ENCODE measurements at places on chromosomes 12 and 14. TPM values are rescaled to one million over a fixed set of nuclear protein-coding genes. Genes with fewer than 3 reads are reported as not detected.

GRCh38 chr12:47164724-47165439 is 85.1 kb upstream of the AMIGO2 start:
- no peak for DNase-seq

DNA sequence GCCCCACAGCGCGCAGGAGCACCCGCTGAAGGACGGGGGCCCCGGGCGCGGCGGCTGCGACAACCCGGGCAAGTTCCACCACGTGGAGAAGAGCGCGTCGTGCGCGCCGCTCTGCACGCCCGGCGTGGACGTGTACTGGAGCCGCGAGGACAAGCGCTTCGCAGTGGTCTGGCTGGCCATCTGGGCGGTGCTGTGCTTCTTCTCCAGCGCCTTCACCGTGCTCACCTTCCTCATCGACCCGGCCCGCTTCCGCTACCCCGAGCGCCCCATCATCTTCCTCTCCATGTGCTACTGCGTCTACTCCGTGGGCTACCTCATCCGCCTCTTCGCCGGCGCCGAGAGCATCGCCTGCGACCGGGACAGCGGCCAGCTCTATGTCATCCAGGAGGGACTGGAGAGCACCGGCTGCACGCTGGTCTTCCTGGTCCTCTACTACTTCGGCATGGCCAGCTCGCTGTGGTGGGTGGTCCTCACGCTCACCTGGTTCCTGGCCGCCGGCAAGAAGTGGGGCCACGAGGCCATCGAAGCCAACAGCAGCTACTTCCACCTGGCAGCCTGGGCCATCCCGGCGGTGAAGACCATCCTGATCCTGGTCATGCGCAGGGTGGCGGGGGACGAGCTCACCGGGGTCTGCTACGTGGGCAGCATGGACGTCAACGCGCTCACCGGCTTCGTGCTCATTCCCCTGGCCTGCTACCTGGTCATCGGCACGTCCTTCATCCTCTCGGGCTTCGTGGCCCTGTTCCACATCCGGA is 1.4 kb downstream of the FZD10 start:
- DNase-seq = no peak

DNA sequence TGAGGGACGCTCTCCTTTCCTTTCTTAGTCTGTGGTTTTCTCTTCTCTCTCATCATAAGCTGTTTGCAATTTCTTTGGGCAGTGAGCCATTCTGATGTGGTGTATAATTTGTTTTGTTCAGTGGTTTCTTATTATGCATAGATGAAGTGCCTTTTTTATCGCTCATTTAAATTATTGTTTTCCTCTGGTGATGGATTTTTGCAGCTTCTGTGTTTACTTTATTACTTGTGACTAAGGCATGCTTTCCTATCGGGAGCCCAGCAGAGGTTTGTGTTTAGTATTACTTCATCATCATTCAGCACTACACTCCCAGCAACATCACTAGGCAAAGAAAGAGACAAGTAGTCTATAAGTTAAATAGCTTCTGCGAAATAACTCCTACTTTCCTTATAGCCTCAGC is 586.6 kb upstream of the NOVA1 start:
- DNase-seq = no peak

- DNase-seq = no peak
Observed at GRCh38 chr14:25247609-25248008, 197.7 kb upstream of the STXBP6 start.

DNA sequence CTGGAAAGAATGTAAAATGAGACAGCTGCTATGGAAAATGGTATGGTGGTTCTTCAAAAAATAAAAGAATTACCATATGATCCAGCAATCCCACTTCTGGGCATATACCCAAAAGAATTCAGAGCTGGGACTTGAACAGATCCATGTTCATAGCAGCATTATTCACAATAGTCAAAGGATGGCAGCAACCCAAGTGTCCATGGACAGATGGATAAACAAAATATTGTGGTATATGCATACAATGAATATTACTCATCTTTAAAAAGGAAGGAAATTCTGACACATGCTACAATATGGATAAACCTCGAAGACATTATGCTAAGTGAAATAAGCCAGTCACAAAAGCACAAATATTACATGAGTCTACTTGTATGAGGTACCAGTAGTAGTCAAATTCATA is 9.1 kb downstream of the RAB2B start:
- DNase-seq = no peak

DNA sequence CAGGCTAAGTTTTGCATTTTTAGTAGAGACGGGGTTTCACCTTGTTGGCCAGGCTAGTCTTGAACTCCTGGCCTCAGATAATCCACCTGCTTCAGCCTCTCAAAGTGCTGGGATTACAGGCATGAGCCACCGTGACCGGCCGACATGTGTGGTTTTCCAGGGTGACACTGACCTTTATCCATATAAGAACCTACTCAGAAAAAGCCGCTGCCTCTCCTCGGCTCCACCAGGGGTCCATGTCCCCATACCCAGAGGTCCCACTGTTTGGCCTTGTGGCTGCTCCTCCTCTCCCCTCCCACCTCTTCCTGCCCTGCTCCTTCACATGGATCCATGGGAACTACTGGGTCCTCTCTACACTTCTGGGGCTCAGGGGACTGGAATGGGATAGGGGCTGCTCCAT is 64.6 kb downstream of the PTPN21 start:
- DNase-seq = no peak

TEX52 gene
- total RNA-seq = not detected

DNA sequence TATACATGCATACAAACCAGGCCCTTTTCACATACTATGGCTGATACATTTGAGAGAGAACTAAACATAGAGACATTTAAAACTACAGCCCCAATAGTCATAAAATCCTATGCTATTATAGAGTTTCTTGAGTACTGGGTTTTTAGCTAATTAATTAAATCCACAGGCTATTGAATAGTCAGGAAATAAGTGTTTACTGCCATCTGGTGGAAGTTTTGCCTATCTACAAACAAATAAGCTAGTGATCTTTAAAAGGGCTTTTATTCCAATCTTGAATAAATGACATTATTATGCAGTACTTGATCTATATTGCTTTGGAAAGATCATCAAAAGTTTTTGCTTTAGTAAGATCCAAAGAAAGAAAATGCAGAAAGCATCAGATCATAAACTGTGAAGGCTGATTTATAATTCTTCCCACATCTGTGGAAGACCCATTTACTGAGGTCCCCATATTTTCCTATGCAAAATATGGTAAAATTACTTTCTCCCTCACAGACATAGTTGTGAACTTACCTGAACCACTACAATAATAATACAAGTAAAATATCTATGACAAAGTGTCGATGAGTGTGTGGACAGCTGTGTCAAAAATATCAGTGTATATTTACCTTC is 131.3 kb downstream of the ITPR2 start:
- DNase-seq = no peak

Measured in left lobe of liver (tissue), 2 donors.